H4 (cell line): ENCODE measurements at places on chromosomes 1 and 21.

- DNase-seq, result no peak
These were observed 24.5 kb downstream of the CXADR start for GRCh38 chr21:17537299-17537698.

DNA sequence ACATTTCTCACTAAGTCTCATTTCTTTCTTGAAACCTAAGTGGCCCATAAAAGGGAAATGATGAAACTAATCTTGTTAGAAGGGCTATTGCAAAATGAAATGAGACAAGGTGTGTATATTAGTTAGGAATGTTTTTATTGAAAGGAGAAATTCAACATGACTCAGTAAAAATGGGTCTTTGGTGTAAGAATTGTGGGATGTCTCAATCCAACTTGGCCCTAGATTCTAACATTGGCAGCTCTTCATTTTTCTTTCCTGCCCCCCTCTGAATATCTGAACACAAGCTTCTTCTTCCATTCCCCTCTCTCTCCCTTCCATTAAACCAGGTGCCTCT lies 26.8 kb upstream of the TARBP1 start:
- DNase-seq, result peak; percentile 49

DNA sequence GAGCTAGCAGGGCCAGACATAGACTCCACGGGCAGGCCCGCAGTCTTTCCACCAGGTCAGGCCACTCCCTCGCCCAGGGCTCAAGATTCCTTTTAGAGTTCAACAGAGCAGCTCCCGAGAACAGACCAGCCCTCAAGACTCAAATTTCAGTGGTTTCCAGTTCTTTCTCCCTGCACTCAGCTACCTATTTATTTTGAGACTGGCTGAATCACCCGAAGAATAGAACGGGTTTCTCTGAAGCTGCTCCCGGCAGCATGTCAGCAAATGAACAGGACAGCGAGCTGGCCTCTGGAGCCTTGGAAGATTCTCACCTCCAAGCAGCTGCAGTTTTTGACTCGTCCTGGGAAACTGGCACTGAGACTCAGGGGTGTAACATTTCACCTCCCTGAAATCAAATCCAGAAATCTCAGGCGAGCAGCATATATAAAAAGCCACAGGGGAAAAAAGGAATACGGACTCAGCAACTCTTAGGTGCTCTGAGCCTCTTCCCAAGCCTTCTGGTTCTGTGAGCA lies 177.9 kb downstream of the CLIC6 start:
- peak; percentile 89 for DNase-seq

GRCh38 chr1:85149805-85150204 lies 51.0 kb downstream of the SYDE2 start:
- DNase-seq, result no peak

- no peak for DNase-seq
These were observed 545.2 kb downstream of the MRPL39 start for GRCh38 chr21:25062061-25062460.

DNA sequence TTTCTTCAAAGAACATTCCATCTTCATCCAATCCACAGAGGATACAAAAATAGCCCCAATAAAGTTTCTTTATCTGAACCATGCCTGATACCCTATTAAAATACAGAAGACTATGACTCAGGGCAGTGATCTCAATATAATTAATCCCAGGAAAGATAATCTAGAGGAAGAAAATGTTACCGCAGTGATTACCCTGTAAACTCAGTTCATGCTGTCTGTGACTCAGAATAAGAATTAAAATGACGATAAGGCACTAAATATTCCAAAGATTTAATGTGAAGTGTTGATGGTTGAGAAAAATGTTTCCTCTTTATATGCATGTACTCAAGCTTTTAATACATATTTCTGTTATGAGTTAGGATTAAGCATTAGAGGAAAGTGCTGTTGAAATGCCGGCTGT lies 88.6 kb upstream of the LYPLAL1 start:
- peak; percentile 33 for DNase-seq

GRCh38 chr1:119141020-119141424 lies 569 bp upstream of the WARS2 start:
- DNase-seq, result no peak

DNA sequence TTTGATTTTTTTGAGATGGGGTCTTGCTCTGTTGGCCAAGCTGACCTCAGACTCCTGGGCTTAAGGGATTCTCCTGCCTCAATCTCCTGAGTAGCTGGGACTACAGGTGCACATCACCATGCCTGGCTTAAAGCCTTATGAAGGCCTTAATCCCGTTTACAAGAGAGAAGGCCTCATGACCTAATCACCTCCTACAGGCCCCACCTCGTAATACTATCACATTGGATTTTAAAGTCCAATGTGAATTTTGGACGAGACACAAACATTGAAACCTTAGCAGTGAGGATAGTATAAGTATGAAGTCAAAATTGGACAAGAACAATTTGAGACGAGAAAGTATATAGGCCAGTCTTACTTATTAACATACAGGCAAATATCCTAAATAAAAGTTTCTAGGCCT lies 73.9 kb downstream of the MAST2 start:
- no peak for DNase-seq

DNA sequence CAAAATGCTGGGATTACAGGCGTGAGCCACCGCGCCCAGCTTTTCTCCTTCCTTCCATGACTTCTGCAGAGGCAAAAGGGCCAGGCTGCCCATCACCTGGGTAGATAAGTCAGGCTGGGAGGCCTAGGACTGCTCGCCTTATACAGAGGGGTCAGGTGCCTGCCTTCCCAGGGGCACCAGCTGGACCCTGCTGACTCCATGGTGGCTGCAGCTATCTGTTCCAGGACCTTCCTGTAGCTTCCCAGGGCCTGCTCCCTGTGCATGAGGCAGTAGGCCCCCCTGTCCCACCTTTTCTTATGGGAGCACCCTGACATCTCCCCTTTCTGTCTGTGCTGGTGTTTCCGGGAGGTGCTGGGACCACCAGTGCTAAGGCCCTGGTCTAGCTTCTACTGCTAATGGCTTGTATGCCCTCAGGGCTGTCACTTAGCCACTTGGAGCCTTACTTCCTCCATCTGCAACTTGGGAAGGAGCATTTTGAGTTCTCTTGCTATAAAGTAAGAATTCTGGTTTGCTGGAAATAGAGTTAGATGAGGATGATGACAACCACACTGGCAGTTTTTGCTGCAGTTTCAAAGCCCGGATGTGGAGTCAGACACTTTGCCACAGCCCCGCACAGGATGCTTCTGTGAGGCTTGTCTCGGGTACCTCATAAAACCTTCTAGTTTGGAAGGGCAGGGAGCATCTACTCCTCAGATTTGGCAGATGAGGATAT lies 14.4 kb downstream of the SOX13 start:
- DNase-seq, result no peak

DNA sequence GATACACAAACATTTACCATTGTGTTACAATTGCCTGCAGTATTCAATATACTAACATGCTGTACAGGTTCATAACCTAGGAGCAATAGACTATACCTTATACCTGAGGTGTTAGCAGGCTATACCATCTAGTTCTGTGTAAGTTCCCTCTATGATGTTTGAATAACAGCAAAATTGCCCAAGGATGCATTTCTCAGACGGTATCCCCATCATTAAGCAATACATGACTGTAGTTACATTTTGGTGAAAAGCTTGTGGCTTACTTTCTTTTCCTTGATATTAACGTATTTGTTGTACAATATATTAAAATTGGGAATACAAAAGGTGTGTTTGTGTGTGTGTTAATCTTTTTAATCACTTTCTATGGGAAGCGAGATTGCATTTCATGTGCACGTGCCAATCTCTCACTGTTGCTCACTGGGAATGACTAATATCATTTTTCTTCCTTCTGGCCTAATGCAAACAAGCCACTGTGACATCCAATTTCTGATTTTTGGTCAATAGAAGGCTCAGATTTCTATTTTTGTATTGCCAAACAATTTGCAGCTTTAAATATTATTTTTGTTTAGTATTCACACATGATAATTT lies 36.7 kb upstream of the WLS start:
- no peak for DNase-seq

- no peak for DNase-seq
These were observed 45.3 kb upstream of the C1orf105 start for GRCh38 chr1:172375211-172375631.

DNA sequence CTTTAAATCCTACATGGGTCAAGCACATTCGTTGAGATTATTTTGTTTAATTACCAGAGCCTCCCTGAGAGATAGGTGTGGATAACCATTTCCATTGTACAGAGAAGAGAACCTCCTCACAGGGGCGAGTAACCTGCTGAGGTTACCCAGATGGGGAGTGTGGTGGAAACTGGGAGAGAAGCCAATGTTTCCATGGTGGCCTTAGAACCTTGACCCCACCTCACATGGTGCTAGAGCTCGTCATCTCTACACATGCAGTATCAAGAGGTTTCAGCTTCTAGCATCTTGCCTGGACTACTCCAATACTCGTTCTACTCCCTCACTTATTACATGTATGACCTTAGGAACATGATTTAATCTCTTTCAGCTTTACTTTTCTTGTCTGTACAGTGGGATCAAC lies 4.8 kb downstream of the REG4 start:
- no peak for DNase-seq

- no peak for DNase-seq
These were observed at the start of gene PCP4L1 for GRCh38 chr1:161258439-161259344. Gene PCP4L1, plus strand, starts transcription at chr1:161258745. Its CDS starts 230 bp downstream, at chr1:161258975.

DNA sequence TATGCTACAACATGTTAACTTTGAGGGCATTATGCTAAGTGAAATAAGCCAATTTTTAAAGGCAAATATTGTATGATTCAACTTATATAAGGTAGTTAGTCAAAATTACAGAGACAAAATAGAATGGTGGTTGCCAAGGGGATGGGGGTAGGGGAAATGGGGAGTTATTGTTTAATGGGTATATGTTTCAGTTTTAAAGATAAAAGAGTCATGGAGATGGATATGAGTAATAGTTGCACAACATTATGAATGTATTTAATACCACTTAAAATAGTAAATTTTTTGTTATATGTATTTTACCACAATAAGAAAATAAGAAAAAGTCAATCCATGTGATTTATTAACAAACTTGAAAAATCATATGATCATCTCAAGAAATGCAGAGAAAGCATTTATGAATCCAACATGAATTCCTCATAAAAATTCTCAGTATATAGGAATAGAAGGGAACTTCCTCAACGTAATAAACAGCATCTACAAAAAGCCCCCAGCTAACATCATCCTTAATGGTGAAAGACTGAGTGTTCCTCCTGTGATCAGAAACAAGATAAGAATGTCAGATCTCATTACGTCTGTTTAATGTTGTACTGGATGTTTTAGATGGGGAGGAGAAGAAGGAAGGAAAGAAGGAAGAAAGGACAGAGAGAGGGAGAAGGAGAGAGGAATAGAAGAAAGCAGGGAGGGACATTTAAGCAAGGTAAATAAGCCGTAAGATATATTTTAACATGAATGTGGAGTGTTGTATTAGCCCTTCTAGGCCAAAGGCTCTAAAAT lies 6.7 kb upstream of the TSEN15 start:
- no peak for DNase-seq

DNA sequence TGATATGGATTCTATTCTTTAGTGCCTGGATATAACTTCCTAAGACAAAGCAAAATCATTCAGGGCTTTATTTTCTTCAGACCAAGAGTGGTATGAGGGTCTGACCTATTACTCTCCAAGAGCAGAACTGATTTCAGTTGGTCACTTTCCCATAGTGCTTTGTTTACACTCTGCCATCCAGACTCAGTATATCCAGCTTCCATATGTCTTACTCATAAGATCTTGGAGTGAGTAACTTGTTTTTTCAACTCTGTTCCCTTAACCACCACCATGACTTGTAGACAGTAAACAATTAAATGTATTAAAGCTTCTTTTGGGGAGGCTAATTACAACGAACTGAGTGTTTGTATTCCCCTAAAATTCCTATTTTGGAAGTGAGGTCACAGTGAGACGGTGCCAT lies 83.4 kb downstream of the USP24 start:
- peak; percentile 30 for DNase-seq
